ENCODE measurements at places on chromosomes 2 and 18.

DNA sequence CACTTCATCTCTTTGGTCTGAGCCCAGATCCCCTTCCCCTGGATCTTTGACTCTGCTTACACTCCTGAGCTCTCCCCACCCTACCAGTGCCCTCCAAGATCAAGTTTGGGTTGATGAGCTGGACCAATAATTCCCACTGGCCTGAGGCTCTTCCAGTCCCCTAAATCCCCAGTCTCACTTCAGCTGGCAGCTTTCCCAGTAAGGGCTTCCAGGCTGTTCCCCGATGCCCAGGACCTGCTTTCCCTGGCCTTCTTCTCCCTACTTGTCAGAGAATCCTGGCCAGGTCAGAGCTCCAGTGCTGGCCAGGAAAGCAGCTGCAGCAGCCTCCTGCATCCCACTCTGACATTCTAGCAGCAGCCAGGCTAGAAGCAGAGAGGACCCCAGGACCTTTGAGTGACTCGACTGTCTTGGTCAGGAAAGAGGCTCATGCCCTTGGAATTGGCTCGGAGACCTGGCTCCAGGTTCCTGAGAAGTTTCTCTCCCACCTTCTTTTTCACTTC is 3.5 kb downstream of the WNT6 start:
- no peak for DNase-seq

GRCh38 chr18:37889963-37890362 is 324.4 kb upstream of the CELF4 start:
- DNase-seq = no peak

DNA sequence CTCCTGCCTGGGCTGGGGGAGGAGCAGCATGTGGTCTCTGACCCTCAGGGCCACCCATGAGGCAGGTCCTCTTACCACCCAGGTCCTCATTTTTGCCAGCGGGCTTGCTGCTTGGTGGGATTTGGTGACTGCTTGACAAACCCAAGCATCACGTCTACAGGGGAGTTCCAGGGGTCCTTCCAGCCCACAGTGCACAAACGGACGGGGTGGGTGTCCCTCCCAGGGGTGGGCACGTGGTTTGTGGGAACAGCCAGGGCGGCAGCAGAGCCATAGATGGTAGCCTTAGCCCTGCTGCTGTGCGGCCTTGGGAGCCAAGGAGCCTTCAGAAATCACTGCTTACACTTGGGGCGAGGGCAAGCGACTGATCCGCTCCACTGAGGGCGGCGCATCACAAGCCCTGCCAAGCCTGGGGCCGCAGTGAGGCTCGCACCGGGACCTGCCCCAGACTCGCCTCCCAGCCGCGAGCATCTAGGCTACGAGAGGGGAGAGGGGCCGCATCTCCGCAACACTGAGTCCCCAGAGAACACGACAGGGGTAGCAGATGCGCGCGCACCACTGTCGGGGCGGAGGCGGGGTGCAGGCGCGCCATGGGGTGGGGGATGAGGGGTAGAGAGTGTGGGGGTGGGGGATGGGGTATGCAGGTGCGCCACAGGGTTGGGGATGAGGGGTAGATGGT is 36.9 kb downstream of the SNED1 start:
- no peak for DNase-seq

- DNase-seq = no peak
Observed at GRCh38 chr2:42930025-42930581, 137.7 kb upstream of the HAAO start.

- DNase-seq = no peak
Observed at GRCh38 chr18:42576124-42576523, 539.4 kb downstream of the RIT2 start.

GRCh38 chr2:147641651-147642050 is 203.2 kb upstream of the ACVR2A start:
- DNase-seq = no peak

GRCh38 chr2:199962203-199962602 is 6.8 kb downstream of the MAIP1 start:
- no peak for DNase-seq

GRCh38 chr2:68418855-68419254 is 48.2 kb downstream of the FBXO48 start:
- DNase-seq = no peak

DNA sequence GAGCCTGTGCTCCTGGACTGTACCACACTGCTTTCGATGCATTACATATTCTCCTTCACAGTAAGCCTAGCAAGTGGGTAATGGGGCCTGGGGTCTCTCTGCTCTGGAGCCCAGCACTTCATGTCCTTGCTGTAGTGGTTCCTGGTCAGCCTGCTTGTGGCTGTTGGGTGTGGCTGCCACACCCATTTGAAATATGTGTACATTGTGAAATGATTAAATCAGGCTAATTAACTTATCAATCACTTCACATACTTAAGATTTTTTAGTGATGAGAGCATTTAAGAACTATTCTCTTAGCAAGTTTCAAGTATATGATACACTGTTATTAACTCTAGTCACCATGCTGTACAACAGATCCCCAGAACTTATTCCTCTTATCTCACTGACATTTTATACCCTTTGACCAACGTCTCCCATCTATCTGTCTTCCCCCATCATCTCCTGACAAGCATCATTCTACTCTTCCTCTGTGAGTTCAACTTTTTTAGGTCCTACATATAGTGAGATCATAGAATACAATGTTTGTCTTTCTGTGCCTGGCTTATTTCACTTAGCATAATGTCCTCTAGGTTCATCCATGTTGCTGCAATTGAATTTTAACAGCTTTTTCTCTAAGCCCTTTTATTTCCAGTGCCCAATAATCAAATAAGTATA is 92.1 kb downstream of the LYPD6 start:
- no peak for DNase-seq

DNA sequence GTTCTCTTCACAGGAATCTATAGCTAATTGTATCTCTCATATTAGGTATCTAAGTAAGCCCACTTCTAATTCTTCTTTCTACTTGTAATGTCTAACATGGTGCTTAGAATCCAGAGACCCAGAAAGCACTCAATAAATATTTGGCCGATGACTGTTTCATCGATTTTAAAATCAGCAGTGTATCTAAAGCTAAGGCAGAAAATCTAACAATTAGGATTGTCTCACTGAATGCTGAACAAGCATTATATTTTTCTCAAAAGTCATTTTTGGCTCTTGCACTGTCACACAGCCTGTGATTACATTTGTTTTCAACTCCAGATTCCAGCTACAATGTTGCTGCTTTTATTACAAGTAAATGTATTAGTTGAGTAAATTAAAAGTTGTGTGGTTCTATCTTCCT is 20.3 kb downstream of the COL5A2 start:
- no peak for DNase-seq

GRCh38 chr2:33219850-33220275 is 256.6 kb upstream of the RASGRP3 start:
- no peak for DNase-seq

DNA sequence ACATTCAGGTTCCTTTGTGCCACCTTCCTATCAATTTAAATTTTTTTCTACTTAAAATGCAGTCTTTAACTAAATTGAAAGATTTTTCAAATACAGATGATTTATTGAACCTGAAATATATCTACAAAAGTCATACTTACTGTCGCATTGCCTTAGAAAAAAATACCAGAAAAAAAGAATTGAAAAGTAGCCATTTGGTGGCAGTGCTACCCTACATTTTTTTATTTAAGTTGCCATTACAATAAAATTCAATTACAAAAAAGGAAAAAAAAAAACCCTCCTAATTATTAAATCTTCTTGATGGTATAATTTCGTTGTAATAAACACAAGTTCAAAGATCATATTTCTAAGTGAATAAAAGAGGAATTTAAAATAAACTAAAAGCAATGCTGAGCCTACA is 43.4 kb downstream of the DSC3 start:
- DNase-seq = no peak

DNA sequence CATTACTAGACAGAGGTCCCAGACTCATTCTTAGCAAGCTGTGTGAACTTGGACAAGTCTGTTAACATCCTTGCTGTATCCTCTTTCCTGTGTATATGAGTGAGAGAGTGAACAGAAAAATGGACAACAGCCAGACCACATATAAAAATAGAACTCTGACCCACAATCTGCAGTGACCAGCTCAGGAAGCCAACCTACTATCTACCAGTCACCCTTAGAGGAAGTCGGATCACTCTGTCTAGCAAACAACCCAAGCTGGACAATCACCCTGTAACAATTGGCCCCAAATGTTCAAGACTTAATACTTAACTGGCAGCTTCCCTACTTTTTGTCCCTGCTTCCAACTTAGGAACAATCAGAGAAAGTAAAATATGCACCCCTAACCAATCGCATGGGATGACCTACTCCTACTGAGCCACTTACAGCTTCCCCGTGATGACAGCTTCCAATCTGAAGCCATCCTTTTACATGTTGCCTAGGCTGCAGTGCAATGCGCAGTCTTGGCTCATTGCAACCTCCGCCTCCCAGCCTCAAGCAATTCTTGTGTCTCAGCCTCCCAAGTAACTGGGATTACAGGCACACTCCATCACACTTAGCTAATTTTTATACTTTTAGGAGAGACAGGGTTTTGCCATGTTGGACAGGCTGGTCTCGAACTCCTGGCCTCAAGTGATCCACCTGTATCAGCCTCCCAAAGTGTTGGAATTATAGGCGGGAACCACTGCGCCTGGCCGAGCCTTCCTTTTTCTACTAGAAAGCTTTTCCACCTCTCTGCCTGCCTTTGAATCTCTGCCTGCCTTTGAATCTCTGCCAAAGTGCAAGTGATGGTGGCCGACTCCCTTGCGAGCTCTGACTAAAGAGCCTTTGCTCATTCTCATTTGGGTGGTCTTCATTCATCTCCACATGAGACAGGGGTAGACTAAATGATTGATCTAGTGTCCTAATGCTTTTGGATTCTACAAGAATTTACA is 158.3 kb upstream of the NDUFV2 start:
- no peak for DNase-seq

DNA sequence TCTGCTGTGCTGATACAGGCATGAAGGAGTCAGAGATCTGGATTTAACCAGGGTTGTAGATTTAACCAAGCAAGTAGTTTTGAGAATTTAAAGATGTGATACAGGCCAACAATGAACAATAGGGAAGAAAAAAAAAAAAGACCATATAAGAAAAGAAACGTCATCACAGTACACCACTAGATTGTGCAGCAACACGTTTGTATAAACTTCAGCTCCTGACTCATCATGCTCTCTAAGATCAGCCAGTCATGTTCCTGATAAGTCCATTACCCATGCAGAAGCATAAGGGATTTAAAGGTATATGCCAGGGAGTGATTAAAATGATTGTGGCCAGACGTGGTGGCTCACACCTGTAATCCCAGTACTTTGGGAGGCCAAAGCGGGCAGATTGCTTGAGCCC is 22.3 kb upstream of the ERICH2 start:
- DNase-seq = no peak

DNA sequence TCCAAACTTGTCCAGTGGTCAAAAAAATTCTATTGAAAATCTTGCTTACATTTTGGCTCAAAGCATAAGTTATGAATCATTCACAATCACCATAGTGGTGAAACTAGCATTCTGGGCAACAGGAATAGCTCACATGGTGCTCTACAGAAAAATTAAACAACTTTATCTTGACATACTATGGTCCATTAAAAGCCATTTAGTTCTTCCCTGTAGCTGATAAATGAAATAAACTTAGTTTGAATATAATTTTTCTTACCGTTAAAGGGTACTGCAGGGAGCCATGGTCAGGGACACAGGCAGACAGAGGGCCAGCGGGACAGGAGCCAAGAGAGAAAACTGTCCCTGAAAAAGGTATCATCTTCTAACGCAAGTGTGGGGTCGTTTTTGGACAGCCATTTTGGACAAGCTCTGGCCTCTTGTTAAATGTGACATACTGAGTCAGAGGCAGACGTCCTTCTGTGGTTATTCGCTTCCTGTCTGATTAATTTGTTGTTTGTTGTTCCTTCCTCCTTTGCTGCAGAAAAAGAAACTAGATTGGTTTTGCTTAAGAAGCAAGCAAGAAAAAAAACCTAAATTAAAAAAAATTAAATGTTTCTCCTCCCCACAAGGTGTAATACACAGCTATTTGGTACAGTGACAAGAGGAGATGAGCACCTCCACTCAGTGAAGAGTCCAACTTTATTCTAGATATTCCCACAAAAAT is at the start of gene WIPF1:
WIPF1 (minus strand) TSS at position 460 of the 703 bp plus-strand sequence. CDS start 12,231 bp downstream, outside the sequence.
- DNase-seq = no peak

All from stimulated activated CD4-positive, alpha-beta T cell treated with anti-CD3 and anti-CD28 coated beads, Interleukin-1b, Interleukin-23, amount 100 ng/mL, for 24 hours (primary cell).